Retina (tissue), 1 donor: ENCODE measurements at places on chromosomes 5 and 9.

GRCh38 chr9:91360551-91361290 is 997 bp downstream of the AUH start:
- peak; percentile 3 for DNase-seq

DNA sequence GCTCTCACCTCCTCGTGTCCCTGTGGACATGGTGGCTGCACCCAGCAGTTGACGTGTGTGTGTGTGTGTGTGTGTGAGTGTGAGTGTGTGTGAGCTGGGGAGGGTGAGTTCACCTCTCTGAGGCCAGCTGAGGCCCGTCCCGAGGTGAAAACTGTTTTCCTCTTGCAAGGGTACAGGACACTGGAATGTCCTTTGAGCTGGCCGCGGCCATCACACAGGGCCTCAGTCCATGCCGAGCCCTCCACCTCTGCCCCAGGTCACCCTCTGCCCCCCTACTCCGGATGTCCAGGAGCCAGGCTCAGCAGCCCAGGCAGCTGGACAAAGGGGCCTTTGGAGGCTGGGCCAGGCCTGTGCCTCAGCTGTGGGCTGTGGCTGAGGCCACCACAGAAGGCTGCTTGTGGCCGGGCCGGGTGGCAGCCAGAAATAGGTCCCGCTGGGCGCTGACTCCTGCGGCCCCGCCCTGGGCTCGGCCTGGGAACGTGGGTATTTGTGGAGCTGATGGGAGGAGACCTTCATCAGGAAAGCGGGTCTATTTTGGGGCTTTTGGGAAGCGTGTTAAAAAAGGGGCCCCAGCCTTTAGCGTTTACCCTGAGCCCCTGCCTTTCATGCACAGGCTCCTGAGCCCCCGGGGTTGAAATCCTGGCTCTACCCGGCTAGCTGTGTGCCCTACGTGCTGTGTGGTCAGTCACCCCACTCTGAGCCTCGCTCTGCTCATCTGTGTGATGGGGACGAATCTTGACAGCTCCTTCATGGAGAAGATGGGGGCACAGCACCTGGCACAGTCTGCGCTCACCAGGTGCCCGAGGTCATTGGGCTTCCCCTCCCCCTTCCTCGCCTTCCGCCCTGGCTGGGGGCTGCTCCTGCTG is 75.1 kb upstream of the IER5L start:
- DNase-seq, result peak; percentile 42

GRCh38 chr9:114300846-114301797 is 21.8 kb upstream of the ORM1 start:
- no peak for DNase-seq

GRCh38 chr5:33223563-33224284 is 217.0 kb upstream of the TARS1 start:
- no peak for DNase-seq

GRCh38 chr5:79990205-79990597 is 861 bp downstream of the MTX3 start:
- DNase-seq, result no peak

GRCh38 chr5:157265714-157266285 is at the start of gene CYFIP2:
Gene CYFIP2 (plus strand): TSS chr5:157266123. CDS start chr5:157285362, 19,239 bp downstream.
- peak; percentile 86 for DNase-seq

DNA sequence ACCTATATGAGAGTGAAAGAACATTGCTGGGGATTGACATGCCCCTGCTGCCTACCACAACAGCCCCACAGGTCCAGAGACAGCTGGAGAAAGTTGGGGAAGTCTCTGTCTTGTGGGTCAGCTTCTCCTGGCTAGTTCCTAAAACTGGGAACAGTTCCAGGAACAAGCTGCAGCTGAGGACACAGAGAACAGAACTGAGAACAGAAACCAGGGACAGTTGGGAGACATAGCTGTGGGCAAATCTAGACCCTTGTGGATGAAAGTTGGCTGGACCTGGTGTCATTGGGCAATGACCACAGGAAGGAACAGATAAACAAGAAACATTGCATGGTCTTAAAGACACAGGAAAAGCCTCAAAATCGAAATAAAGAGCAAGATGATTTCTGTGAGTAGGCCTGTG is 58.3 kb upstream of the MOCS2 start:
- DNase-seq, result no peak

GRCh38 chr9:111276431-111277128 is 53.4 kb downstream of the OR2K2 start:
- DNase-seq, result no peak

DNA sequence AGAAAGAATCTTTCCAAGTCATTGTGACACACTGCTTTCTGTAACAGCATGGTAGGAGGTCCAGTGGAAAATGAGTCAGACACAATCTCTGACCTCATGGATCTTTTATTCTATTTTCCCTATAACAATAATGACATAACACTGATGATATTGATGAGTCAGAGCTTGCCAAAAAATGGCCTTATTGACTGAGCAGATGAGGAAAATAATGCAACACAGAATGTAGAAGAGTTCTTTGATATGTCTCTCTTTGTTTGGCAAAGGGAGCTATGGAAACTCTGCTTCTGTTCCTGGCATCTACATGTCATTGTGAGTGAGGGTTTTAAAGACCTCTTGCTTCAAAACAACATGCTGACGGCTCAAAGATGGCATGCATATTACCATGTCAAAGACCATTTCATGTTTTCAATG is 443.1 kb upstream of the ZNF608 start:
- no peak for DNase-seq

- DNase-seq, result no peak
Measured at GRCh38 chr9:86349271-86349670, 4.9 kb downstream of the TUT7 start.

DNA sequence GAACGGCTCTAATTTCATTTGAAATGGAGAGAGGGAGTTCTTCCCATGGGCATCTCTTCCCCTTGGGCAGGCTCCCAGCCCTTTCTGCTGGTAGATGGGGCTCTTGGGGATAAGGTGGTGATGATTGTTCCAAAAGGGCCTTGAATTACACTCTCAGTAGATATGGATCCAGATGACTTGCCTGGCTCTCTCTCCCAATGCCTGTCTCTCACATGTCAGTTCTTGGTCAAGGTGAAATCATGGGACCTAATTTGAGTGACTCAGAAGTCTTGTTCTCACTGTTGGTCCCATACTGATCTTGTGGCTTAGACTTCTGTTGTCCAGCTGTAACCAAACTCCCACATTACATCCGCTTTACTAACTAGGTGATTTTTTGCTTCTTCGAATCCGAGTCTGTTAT is 317.0 kb upstream of the RFX3 start:
- no peak for DNase-seq

DNA sequence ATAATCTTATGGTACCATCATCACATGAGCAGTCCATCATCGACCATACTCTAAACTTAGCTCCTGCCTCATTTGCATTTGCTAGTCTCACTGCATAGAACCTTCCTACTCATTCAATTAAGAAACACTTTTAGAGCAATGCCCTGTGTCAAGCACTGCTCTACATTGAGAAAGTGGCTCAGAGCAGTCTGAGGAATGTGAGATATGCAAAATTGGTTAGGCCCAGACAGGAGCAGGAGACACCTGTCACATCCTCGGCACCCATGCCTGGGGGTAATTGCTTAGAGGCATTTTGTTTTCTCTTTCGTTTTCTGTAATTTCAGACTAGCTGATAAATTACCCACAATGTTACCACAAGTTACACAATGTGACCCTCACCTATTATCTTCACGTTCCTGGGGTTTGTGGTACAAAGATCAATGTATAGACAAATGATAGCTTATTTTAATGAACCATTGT is 4.9 kb upstream of the RARS1 start:
- no peak for DNase-seq

- DNase-seq, result no peak
Measured at GRCh38 chr9:112028242-112029221, 131.9 kb downstream of the UGCG start.

GRCh38 chr9:89408628-89409101 is 89.2 kb downstream of the SEMA4D start:
- peak; percentile 38 for DNase-seq

DNA sequence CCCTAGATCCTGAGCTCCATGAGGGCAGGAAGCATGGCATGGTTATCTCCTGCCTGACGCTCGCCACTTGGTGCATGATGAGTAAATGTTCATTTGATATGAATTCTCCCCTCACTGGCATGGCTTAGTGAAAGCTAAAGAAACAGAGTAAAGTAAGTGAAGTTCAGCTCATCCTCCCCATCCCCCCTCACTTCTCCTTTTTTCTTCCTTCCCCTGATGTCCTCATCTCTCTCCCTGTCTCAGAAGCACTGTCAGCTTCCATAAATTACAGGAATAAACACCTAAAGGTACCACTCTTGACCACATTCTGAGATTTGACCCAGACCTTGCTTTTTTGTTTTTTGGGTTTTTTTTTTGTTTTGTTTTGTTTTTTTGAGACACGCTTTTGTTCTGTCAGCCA is 73.3 kb downstream of the SNX18 start:
- no peak for DNase-seq

DNA sequence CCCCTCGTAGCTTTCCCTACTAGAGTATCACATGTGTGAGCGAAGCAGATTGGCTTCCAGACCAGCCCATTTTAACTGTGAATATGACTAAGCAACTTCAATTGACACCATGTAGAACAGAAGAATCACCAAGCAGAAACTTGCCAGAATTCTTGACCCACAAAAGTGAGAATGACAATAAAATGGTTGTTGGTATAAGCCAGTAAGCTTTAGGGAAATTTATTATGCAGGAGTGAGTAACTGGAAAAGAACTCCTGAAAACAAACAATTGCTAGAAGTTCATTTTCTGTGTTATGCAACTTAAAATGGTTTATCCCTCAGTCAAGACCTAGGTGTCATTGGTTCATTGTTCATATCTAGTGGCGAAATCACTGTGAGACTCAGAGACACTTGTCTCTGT is 303.1 kb downstream of the DMRT2 start:
- DNase-seq, result no peak

DNA sequence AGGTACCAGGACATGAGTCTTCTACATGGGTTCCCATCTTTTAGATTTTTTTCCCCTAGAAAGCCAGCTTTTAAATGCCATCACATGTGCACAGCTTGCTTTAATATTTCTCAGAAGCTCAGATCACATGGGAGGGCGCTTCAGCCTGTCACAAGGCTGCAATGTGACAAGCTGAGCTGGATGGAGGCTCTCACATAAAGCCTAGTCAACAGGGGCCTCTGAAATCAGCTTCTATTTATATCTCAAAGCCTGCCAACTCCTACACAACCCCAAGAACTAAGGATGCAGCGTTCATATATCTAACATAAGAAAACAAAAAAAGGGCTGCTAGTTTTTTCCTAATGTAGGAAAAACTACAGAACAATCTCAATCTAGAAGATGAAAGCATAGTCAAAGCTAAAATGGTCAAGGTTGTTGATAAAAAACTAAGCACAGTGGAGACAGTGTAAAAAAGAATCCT is 2.3 kb downstream of the ZFAND5 start:
- DNase-seq, result peak; percentile 54

DNA sequence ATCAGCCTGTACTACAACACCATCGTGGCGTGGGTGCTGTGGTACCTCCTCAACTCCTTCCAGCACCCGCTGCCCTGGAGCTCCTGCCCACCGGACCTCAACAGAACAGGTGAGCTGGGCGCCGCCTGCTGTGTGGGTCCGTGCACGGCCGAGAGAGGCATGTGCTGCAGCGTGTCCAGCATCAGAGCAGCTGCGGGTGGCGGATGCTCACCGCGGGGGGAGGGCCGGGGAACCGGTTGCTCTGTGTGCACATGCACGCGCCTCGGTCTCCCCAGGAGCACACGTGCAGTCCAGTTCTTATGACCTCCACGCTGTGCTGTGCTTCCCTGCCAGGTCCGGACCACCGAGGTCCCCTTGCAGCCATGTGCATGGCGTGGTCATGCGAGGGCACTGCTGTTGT is 7.6 kb downstream of the SLC6A18 start:
- no peak for DNase-seq

DNA sequence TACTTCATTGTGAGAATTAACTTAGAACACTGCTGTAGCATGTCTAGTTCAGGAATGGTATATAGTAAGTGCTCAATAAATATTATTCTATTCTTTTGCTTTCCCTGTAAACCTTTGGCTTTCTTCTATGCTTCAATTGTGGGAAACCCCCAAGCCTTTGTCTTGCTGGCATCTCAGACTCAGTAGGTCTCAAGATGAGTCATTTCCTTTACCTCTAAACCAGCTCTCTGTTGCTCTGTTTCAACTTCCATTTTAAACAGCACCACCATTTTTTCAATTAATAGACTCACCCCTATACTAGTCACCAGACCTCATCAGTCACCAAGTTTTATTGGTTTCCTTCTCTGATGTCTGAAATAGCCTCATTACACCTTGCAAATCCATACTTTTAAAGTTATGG is 43.5 kb downstream of the DMAC1 start:
- no peak for DNase-seq

- DNase-seq, result no peak
Measured at GRCh38 chr5:77353251-77353650, 138.9 kb downstream of the WDR41 start.

GRCh38 chr5:153654504-153655200 is 164.2 kb downstream of the GRIA1 start:
- no peak for DNase-seq

DNA sequence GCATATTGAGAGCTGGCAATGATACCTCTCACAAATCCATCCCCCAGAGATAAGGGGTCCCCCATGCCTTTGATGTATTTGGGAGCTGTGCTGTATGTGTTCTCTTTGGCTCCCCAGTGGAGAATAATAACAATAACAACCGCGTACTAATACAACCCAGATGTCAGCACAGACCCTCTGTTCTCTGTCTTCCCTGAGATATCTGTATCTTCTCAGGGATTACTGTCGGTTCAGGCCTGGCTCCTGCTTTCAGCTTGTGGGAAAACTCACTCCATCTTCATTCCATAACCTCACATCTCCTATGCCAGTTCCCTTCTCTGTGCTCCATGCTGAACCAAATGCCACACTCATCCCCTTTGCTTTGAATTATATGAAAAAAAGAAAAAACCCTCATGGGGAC is 76.2 kb downstream of the TMC1 start:
- no peak for DNase-seq

DNA sequence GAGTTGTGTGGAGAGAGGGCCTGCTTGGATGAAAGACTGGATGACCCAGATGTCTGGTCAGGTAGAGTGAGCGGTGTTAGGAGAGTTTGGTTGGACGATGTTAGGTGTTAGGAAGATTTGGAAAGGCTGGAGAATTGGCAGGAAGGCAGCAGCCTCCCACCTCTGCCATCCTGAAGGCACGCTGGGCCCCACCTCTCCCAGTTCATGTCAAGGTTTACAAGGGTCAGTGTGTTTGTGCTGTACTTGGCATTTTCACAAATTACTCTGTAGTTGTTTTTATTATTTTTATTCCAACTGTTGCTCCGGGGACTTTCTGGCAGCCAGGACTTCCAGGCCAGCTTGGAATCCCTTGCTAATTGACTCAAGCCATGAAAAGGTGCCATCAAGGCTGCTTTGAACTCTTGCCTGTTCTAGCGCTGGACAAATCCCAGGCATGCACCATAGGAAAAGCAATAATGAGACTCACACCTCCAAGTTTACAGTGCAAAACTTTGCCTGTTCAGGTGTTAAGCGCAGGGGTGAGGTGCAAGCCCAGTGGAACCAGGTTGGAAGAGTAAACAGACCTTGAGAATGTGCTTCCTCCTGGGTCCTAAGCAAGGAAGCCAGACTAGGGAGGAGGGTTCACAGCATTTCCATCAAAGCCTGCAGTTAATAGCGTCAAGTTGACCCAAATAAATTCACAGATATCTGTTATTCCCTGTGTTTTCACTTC is 41.7 kb upstream of the KLF9 start:
- no peak for DNase-seq
